Stimulated activated CD4-positive, alpha-beta T cell treated with anti-CD3 and anti-CD28 coated beads, Interleukin-1b, Interleukin-23, amount 100 ng/mL, for 4 hours (primary cell): ENCODE measurements at places on chromosomes 2 and 18.

GRCh38 chr2:182506606-182507005 lies 79.8 kb upstream of the PDE1A start:
- DNase-seq = no peak

DNA sequence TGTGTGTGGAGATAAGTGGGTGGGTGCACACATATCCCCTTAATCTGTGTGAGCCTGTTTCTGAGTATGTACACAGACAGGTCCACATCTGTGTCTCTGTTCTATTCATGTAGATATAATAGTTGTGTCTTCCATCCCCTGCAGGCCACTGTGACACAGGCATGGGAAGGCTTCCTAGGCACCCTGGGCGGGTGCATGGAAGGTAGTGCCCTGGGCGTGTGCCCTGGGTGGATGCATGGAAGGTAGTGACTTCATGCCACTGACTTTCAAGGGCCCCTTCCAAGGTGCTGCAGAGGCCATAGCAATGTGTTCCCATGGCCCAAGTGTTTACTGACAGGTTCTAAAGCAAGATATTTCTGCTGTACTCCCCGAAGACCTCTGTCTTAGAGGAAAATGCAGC lies 462.5 kb upstream of the HS6ST1 start:
- DNase-seq = no peak

- no peak for DNase-seq
These were observed 319.0 kb downstream of the CYRIA start for GRCh38 chr2:16346671-16347070.

DNA sequence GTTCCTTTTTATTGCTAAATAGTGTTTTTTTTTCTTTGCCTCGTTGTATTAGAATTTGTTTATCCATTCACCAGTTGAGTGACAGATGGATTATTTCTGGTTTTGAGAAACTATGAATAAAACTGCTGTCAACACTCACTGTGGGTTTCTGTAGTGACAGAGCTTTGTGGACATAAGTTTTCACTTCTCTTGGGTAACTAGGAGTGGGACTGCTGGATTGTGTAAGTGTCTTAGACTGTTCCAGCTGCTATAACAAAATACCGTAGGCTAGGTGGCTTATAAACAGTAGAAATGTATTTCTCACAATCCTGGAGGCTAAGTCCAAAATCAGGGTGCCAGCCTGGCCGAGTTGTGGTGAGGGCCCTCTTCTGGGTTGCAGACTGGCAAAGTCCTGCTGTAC lies 71.9 kb downstream of the TNFRSF11A start:
- DNase-seq = no peak

DNA sequence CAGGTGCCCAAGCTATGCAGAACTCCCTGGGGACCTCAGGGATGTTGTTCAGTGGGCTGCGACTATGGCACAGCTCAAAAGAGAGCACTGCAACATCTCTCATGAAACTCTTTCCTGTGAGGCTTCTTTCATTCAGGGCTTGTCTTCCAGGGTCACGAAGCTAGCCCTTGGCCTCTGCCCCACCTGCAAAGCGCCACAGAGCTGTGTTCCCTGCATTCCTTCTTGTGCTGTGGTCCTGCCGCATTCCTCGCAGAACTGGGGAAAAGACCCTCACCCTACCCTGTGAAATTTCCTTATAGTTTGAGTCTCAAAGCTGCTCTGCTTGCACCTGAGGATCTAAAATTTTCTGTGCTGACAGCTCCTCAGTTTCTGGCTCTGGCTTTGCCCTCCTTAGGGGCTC lies 26.3 kb upstream of the ITGB6 start:
- no peak for DNase-seq

- DNase-seq = no peak
These were observed 40.8 kb downstream of the RNF152 start for GRCh38 chr18:61851940-61852451.

GRCh38 chr2:42840760-42841159 lies 48.4 kb upstream of the HAAO start:
- no peak for DNase-seq

- DNase-seq = no peak
These were observed 26.8 kb downstream of the LAMA1 start for GRCh38 chr18:7090771-7091170.

- DNase-seq = no peak
These were observed 124.2 kb upstream of the SATB2 start for GRCh38 chr2:199581935-199582360.

- DNase-seq = no peak
These were observed 197.4 kb upstream of the NCKAP5 start for GRCh38 chr2:133765658-133766057.

DNA sequence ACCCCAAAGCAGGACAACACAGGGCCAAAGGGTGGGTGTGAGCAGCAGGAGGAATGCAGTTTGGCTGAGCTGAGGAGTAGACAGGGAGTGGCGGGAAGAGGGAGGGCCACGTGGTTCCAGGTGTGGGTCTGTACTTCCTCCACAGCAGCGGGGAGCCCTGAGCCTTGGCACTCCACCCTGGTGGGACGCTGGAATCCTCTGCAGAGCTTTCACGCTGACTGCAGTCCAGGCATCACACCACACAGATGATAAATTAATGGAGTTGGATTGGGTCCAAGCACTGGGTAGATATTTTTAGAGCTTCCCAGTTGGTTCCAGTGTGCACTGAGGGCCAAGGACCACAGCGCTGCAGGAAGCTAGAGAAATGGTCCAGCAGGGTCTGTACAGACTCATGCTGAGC lies 67.0 kb upstream of the TMEM200C start:
- no peak for DNase-seq

- no peak for DNase-seq
These were observed 35.3 kb downstream of the CYP26B1 start for GRCh38 chr2:72112401-72112800.

DNA sequence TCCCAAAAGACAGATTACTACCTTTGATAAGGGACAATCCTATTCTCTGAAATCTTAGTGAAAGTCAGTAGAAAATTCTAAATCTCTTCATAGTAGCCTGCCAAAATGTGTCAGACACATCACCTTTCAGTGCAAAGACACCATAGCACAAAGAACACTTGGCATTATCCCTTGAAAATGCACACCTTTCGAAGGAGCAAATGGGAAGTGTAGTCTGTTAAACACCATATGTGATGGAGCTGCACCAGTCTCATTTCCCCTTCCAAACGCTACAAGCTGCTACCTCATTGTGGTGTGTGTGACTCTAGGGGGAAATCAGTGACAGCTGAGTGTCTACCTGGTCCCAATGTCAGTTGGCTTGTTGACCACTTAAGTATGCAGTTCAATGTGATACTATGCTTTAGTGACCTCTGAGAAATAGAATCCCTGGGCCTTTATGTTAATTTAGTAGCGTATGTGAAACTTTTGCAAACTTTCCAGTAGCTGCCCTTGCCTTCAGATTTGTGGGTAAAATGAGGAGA lies 551.7 kb downstream of the ARHGAP15 start:
- DNase-seq = no peak

DNA sequence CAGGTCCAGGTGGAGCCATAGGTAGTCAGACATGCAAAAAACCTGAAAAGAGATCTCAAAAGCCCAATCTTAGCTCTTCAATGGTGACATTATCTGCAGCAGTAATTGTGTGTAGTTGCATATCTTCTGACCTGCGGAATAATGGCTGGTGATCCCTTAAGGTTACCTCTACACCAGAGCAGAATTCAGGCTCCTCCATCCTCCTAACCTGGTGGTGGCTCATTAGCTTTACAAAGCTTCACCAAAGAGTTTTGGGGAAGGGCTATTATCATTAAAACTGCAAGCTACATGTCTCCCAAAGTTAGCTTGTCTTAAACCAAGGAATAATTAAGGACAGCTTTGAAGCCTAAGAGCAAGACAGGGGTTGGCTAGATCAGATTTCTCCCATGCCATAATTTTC lies 42.6 kb upstream of the CHST9 start:
- no peak for DNase-seq

- no peak for DNase-seq
These were observed 22.0 kb downstream of the KCNF1 start for GRCh38 chr2:10933700-10934225.

DNA sequence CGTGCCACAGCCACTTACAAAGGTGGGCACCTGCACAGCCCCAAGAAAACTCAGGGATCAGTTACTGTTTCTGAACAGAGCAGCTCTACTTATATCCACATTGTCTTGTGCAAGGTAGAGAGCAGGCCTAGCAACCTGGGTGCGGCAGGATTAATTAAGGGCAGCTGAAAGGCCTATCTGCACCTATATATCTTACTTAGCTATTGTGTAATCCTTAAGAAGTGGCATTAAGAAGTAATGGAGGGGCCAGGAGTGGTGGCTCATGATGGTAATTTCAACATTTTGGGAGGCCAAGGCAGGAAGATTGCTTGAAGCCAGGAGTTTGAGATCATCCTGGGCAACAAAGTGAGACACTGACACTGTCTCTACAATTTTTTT lies 12.8 kb upstream of the ARL5A start:
- no peak for DNase-seq

- no peak for DNase-seq
These were observed 34.9 kb downstream of the RAB10 start for GRCh38 chr2:26068602-26069298.

GRCh38 chr2:181774685-181775084 lies 94.4 kb upstream of the NEUROD1 start:
- DNase-seq = no peak

DNA sequence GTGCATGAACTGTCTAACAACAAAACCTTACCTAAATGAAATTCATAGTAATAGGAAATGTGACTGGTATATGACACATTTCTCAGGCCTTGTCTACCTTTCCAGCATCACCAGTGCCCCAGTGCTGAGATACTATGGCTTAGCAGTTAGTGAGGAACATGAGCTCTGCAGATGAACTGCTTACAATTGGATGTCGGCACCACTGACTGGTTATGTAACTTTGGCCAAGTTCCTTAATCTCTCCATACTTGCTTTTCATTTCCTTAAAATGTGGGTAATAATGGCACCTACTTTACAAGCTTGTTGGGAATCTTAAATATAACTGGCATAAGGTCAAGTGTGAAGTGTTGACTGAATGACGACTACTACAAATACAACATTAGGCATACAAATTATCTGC lies 136.3 kb downstream of the OLA1 start:
- no peak for DNase-seq

GRCh38 chr2:186590350-186590758 lies 498 bp downstream of the ITGAV start:
- no peak for DNase-seq

DNA sequence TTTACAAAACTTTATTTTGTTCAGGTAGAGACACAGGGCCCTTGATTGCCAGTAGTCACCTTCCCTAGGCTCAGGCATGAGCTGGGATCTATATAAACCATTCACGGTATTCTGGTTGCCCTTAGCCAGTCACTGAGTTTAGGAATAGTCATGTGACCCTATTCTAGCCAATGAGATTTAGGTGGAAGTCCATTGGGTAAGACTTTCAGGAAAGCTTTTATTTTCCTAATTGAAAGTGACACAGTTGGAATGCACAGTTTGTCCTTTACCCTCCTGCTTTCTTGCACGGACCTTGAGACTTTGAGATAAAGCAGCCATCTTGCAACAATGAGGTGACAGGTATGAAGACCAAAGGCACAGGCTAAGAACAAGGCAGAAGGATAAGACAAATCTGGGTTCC lies 21.5 kb downstream of the SLC4A5 start:
- DNase-seq = no peak

DNA sequence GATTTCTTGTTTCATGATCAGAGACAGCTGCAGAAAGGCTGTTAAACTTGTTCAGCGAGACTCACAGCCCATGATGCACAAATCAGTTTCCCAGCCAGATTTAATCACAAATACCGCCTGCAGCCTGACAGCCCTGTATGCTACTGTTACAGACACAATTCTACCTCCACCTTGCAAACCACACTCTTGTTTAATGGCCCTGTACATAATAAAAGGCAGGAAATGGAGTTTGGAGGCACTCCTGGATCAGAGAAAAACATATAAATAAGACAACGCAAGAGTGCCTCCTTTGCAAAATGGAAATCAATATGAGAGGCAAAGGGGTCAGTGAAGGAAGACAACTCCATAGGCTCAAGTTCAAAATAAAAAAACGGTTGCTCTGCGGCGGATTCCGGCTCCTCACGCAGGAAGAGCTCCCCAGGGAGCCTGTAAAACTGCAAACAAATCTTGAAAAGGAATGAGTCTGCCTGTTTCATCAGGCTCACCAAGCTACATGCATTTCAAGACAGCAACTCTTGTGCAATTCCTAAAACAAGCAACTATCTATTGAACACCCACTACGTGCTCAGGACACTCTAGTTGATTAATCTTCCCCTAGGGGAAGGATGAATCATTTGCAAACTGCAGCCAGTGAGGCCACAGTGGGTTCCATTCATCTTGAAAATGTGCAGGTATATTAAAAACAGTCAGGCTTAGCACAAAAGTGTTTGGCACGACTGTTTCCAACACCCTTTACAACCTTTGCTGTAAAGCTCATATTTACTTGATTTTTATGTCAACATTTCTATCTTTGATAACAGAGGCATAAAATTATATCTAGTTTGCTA lies 37.5 kb downstream of the TBC1D8 start:
- DNase-seq = no peak

DNA sequence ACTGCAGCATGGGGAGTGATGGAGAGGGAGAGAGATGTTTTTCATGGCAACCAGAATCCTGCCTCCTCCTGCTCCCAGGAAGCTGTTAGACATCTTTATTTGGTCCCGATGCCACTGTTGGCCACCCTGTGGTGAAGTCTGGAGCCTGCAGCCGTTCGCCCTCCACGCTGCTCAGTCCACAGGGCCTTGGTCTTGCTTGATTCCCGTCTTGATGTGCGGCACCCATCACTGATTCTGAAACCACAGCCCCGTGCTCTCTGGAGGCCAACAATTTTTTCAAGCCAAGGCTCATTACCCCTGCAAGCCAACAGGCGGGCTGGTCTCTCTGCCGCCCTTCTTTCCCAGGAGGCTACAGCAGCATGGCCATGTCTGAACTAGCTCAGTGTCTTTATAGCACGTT lies 24.5 kb downstream of the SIGLEC15 start:
- DNase-seq = no peak

GRCh38 chr2:85236084-85236483 lies 91.7 kb downstream of the TGOLN2 start:
- DNase-seq = no peak

GRCh38 chr2:5123582-5124196 lies 568.5 kb upstream of the SOX11 start:
- no peak for DNase-seq

GRCh38 chr2:8893978-8894820 lies 56.8 kb upstream of the KIDINS220 start:
- DNase-seq = no peak

GRCh38 chr2:135820003-135820618 lies 16.9 kb downstream of the LCT start:
- peak; percentile 58 for DNase-seq
